NCI-H345 (cell line): ENCODE measurements at places on chromosomes 5 and 9.
A peak's percentile ranks its signal among the peaks of the same experiment; 100 is the strongest.

DNA sequence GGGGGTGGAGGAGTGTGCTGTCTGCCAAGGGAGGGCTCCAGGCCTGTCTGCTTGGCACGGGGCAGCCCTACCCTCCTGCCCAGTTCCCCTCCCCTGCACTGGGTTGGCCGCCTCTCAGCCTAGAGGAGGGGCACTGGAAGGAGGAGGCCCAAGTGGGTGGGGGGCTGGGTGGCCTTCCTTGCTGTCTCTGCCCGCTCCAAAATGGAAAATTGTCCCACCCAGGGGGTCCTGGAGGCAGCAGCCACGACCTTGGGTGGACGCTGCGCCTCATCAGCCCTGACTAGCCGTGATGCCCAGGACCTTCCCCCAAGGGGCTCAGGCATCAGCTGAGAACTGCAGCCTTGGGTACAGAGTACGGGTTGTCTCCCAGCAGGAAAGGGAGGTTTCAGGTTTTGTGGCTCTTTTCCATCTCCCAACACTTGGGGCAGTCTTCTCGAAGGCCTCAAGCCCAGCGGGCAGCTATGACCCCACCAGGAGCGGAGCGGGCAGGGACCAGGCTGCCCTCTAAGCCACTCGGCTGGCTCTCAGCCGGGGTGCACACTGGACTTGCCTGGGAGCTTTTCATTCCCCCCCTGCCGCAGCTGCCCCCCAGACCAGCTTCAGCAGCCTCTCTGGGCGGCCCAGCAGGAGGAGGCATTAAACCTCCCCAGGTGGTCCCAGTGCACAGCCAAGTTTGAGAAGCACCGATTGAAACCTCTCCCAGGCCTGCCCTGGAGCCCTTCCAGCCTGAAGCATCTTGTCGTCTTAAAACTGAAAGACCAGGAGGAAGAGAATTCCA lies 20.6 kb downstream of the NTNG2 start:
- peak; percentile 28 for DNase-seq

- DNase-seq: no peak
Observed at GRCh38 chr5:97476852-97477534, 293.9 kb upstream of the RIOK2 start.

DNA sequence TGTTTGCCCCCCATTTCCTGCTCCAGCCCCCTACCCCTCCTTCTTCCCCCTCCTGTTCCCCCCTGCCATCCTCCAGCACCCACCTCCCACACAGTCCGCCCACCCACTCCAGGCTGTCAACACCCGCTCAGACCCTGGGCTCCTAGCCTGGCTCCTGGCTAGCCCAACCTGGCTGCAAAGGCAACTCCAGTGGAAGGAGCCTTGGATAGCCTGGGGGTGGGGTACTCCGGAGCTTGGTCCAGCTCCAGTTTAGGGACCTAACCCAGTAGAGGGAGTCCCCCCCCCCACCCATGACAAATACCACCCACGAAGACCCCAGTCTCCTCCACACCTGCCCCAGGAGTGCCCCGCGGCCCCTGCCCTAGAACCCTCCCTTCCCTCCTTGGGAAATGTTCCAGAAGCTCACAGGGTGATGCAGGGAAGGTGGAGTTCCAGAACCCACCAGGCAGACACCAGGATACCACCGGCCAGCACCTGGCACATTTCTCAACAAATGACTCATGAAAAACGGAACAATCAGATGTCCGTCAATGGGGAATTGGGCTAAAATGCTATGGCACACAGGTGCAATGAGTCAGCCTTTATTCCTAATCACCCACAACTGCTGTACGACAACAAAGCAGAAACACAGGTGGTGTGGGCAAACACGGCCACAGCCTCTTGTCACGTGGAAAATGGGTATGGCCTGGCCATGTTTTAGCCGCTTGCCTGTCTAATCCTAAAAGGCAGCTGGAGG lies 901 bp upstream of the SLC12A7 start:
- no peak for DNase-seq

- no peak for DNase-seq
Observed at GRCh38 chr5:68729678-68730077, 364.1 kb upstream of the SLC30A5 start.

DNA sequence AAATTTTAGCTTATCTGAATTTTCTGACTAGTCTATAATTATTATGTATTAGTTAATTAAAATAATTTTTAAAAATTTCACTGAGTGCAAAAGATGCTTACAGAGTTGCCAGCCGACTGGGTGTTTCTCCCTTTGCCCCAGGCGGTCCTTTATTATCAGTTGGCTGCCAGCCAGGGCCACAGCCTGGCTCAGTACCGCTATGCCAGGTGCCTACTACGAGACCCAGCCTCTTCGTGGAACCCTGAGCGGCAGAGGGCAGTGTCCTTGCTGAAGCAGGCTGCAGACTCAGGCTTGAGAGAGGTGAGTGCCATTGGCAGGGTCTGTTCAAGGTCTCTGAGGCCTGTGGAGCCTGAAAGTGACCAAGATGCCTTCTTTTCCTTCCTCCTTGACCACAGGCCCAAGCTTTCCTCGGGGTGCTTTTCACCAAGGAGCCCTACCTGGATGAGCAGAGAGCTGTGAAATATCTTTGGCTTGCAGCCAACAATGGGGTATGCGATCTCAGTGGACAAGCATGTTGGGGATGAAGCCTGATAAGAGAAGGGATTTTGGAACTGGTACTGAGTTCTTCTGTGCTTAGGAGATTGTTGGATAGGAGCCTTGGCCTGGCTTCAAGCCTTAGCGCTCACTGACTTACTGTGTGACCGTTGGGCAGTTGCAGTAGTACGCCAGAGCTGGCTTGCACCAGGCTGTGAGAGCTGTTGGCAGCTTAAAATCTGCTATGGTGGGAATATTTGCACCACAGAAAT lies 10.6 kb downstream of the DELE1 start:
- peak; percentile 96 for DNase-seq

GRCh38 chr5:100252944-100253343 lies 282.2 kb upstream of the FAM174A start:
- no peak for DNase-seq

GRCh38 chr5:172453206-172453985 lies 929 bp downstream of the SH3PXD2B start:
- peak; percentile 55 for DNase-seq

DNA sequence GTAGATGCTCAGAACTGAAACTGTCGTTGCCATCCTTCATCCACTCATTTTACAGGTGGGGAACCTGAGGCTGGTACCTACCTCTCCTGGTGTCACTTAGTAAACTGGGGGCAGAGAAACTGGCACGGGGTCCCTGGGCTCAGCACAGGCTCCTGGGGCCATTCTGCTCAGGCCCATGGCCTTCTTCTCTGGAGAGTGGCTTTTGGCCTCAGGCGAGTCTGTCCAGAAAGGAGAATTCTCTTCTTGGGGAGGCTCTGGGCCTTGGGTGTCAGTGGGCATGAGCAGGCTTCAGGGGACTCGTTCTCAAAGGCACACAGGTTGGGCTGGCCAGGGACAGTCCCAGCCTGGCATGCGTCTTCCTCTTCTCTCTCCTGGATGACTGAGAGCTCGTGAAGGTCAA lies 24.6 kb downstream of the COL5A1 start:
- no peak for DNase-seq

DNA sequence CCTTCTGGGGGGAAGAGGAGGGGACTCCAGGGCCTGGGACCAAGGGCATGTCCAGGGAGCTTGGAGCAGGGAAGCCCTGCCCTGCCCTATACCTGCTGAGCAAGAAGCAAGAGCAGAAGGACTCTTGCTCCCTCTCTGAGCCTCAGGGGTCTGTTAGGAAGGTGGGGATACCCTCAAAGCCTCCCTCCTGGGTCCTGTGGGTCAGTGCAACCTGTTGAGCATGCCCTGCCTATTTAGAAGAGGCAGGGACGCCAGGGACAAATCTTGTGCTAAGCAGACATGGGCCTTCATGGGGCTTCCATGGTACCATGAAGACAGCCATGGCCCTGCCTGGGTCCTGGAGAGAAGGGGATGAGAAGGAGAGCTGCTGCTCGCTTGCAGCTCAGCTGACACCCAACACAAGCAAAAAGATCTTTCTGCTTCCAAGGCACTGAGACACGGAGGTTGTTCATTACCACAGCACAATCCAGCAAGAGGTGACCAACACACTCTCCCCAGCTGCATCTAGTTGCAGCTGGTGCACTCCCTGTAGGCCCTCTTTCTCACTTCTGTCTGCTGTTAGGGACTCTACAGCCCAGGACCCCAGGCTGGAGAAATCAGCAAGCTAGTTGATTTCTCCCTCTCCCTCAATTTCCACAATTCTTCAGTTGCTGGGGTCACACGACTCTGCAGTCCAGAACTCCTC lies 39.3 kb downstream of the C9orf50 start:
- no peak for DNase-seq

DNA sequence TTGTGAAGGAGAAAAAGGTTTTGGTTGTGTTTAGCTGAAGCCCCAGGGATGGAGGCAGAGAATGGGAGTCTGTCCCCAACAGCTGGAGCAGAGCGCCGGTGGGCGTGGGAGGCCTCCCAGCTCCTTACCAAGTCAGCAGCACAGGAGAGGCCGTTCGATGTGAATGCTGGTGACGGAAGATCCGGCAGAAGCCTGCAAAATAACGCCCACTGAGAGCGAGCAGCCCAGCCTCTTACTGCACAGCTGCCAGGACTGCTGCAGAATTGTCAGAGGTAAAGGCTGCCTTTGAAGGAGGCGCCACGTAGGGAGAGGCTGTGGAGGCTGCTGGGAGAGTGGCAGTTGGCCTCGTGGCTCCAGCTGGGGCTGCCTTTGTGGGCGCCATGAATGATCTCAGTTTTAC lies 26.2 kb downstream of the ANGPTL2 start:
- no peak for DNase-seq

DNA sequence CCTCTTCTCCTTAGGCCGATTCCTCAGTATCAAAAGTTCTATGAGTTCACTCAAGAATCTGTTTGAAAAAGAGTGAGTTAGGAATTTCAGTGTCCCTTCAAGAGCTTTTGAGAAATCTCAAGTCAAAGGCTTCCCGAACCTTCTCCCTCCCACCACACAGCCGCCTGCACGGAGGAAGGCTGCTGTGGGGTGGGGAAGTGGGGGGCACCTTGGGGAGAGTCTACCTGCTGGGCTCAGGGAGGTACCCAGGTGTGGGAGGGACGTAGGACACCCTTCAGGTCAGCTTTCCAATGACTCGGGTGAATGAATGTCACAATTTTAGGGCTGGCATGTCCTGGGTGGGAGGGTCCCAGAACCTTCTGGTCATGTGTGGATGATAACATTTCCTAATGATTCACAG lies 17.5 kb downstream of the CXCL14 start:
- no peak for DNase-seq

DNA sequence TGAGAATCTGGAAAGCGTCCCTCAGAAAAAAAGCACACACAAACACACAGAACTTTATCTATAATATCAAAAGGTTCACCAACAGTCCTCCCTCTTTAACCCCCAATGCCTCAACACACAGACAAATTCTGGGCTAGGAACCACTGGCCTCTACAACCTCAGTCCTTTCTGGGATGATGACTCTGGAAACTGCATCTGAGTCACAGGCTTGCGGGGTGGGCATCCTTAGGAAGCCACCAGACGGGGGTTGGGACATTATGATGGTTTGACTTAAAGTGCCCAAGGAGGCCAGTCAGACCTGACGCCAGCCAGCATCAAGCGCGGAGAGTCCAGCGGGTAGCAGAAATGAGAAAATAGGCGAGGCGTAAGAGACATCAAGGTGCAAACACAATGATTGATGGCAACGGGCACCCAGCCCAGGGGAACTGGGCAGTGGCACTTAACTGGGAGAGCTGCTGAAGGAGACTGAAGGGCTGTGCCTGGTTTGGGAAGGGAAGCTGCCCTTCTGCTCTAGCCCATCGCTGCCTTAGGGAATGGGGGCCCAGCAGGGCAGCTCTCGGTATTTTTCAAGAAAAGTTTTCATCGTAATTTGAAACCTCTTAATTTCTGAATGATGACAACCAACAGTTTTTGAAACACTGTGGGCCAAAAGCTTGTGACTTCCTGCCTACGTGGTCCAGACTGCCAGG lies 20.7 kb downstream of the SPRY4 start:
- no peak for DNase-seq

GRCh38 chr5:134397196-134397595 lies 14.5 kb downstream of the CDKN2AIPNL start:
- DNase-seq: no peak

DNA sequence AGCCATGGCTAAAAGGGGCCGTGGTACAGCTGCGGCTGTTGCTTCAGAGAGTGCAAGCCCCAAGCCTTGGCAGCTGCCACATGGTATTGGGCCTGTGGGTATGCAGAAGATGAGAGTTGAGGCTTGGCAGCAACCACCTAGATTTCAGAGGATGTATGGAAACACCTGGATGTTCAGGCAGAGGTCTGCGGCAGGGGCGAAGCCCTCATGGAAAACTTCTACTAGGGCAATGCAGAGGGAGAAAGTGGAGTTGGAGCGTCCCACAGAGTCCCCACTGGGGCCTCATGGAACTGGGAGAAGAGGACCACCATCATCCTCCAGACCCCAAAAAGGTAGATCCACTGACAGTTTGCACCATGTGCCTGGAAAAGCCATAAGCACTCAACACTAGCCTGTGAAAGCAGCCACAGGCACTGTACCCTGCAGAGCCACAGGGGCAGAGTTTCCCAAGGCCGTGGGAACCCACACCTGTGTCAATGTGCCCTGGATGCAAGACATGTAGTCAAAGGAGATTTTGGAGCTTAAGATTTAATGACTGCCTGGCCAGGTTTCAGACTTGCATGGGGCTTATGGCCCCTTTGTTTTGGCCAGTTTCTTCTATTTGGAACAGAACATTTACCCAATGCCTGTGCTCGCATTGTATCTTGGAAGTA lies 65.9 kb downstream of the DMXL1 start:
- no peak for DNase-seq

GRCh38 chr9:129469988-129470316 lies 150.9 kb downstream of the C9orf50 start:
- DNase-seq: no peak

GRCh38 chr9:113995401-113995800 lies 82.7 kb downstream of the AMBP start:
- DNase-seq: no peak

- no peak for DNase-seq
Observed at GRCh38 chr5:82657033-82657699, 379.0 kb upstream of the RPS23 start.

DNA sequence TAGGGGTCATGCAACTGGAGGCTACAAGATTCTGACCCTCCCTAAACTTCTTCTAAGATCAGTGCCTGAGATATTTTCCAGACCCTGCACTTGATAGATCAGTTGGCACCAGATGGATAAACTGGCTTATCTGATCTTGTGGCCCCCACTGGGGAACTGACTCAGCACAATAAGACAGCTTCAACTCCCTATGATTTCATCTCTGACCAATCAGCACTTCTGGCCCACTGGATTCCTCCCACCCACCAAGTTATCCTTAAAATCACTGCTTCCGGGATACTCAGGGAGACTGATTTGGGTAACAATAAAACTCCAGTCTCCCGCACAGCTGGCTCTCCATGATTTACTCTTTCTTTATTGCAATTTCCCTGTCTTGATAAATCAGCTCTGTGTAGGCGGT lies 2180.4 kb upstream of the WWC1 start:
- DNase-seq: no peak

GRCh38 chr9:131776473-131776872 lies 36.6 kb upstream of the RAPGEF1 start:
- DNase-seq: no peak

- DNase-seq: no peak
Observed at GRCh38 chr9:81782313-81782995, 93.1 kb upstream of the TLE1 start.

DNA sequence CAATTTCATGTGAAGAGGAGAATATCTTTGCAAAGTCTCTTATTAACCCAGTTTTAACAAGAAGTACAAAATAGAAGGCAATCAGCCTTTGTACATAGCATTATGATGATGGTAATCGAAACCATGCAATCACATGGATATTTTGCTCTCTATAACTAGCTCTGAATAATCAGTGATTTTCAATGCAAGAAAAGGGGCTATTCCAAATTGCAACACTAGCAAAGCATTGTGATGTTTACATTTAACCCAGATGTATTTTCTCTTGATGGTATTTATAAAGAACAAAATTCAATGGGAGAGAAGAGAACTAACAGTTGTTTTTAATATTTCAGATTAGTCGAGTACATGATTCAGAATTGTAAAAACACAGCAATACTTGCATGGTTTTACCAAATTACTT lies 437.5 kb upstream of the DMAC1 start:
- DNase-seq: no peak
